ENCODE measurements at places on chromosomes 2 and 18.

DNA sequence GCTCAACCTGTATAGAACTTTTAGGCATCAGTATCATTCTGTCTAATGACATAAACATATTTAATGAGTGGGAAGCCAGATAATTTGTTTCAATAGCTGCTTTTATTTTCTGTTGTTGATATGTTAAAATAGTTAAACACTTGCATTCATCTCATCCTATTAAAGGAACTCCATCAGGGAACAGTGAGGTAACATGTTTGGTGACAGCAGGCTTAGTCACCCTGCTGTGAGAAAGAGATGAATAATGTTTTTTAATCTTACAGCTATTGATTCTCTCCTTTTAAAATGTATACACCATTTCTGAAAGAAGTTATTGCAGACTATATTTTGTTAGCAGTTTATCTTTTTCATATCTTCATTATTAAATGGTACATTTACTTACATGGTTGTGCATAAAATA lies 123.3 kb upstream of the CWC22 start:
- DNase-seq, result no peak

DNA sequence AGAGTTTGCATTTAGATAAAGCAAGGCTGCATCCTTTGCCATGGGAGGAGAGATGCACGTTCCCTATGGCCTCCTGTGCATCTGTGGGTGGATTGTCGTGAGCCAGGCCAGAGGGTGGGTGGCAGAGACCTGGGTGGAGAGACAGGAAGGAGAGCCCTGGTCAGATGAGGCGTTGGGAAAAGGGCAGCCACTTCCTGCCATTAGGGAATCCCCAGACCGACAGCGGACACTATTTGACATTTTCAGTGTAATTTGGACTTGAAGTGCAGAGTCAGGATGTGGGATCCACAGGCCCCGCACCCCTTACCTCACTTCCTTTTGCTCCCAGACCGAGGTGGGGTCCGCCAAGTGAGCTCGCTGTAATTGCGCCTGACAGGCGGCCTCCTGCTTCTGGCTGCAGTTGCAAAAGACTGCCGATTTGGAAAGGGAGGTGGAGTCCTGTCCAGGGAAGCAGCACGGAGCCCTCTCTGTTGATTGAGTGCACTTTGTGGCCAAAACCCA lies 150.0 kb downstream of the DYSF start:
- no peak for DNase-seq

DNA sequence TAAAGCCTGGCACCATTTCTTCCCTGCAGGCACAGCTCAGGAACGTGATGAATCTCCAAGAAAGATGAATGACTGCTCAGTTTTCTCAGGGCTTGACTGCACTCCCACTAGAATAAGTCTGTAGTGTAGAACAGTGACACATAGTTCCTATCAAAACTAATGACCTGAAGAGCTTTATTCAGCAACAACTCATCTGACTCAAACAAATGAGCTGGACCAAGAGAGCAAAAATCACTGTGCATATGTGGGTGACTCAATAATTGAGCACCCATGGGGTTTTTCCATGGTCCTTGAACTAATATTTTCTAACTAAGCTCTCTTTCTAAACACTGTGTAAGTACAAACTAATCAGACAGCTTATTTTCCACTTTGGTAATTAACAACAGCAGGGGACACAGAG lies 61.1 kb upstream of the XDH start:
- DNase-seq, result no peak

GRCh38 chr2:201196803-201197202 lies 13.9 kb downstream of the CASP10 start:
- DNase-seq, result no peak

GRCh38 chr2:147560810-147561535 lies 283.9 kb upstream of the ACVR2A start:
- no peak for DNase-seq

DNA sequence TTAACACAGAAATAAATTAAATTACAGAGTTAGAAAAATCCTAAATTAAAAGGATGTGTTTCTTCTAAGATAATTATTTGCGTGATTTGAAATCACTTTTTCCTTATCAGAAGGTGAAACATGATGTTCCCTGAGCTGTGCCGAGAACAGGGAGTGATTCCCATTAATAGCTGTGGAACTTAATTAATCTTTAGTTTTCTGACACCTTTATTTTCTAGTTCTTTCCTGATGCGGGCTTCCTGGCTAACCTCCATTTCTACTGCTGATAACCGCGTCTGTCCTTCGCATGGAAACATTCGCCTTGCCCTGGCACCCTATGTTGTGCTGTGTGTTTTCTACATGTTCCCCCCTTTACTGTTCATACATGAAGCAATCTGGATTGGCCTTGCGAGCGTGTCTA lies 172.9 kb downstream of the FAM210A start:
- no peak for DNase-seq

DNA sequence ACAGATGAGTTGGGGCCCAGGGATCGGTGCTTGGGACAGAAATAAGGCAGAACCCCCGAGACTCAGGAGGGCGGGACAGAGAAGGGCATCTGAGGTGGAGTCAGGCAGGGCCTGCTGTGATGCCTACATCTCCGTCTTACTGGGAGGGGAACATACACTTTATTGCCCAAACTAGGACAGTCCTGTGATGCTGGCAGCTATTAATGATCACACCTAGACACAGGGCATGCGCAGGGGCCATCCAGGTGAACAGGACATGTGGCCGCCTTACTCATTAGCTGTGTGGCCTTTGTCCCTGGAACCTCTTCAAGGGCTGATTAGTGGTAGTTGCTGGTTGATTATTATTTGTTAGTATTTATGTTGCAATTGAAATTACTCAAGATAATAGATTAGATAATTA lies 33.2 kb downstream of the MLPH start:
- DNase-seq, result no peak

Data from CD4-positive, alpha-beta T cell treated with Interleukin-17A for 4 hours (primary cell).